ENCODE measurements at places on chromosomes 7 and 10.
A peak's percentile ranks its signal among the peaks of the same experiment; 100 is the strongest.

DNA sequence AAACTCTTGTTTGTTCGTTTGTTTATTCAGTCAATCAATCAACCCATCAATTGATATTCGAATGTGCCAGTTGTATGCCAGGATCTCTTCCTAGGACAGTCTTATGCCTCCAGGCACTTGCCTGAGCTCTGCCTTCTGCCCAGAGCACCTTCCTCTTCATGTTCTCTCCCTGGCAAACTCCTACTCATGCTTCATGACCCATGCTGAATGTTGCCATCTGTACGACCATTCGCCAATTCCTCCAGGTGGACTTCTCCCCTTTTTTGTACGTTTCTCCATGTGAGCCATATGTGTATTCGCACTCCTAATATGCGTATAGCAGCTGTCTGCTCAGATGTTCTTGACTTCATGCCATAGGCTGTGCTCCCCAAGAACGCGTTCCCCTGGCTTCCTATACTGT lies 142.7 kb downstream of the C10orf105 start:
- no peak for DNase-seq

- DNase-seq, result no peak
These were observed 63.3 kb downstream of the RASGEF1A start for GRCh38 chr10:43203448-43204041.

GRCh38 chr7:103936558-103936957 lies 52.9 kb downstream of the RELN start:
- no peak for DNase-seq

DNA sequence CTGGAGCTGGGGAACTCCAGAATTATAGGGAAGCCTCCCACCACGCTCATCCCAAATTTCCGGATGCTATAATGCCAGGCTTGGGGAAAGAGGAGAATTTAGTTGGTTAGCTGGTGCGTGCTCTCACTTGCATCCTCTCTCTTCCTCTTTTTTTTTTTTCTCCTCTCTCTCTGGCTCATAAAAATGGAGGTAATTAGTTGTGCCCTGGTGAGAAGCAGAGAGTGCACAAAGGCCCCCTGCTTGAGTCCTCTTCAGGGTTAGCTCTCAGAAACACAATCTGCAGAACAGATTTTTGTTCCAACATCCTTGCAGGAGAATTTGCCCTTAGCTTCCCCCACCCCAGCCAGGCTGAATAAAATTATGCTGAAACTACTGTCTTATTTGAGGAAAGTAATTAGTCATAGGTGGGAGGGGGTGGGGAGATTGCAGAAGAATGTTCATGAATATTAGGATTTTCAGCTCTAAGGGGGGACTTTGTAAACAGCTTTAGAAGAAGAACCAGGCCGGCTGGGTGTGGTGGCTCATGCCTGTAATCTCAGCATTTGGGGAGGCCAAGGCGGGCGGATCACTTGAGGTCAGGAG lies 7.6 kb downstream of the SERPINE1 start:
- no peak for DNase-seq

GRCh38 chr7:132708470-132708869 lies 132.2 kb upstream of the PLXNA4 start:
- no peak for DNase-seq

GRCh38 chr7:107387573-107388219 lies 82.2 kb upstream of the GPR22 start:
- no peak for DNase-seq

GRCh38 chr7:150446288-150446938 lies 4.0 kb upstream of the GIMAP8 start:
- no peak for DNase-seq

DNA sequence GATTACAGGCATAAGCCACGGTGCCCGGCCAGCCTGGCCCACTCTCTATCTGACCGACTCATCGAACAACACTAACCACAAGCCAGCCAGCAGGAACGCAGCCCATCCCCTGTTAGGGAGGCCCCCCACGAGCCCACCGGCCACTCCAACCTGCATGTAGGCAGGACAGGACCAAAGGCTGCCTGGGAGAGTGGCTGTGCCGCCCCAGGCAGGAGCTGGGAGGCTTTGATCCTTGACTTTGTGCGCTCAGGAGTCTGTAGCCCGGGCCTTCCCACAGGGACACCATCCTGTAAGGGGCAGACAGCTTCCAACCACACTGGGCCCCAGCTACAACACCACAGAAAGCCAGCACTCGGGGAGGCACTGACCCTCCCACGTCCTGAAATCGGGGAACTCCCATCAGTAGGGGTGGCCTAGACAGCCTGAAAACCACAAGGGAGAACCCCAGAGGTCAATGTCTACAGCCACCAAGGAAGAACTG lies 29.4 kb downstream of the GRID1 start:
- no peak for DNase-seq

GRCh38 chr7:1694611-1695511 lies 24.8 kb downstream of the ELFN1 start:
- no peak for DNase-seq

GRCh38 chr7:82521906-82522445 lies 78.4 kb upstream of the CACNA2D1 start:
- DNase-seq, result no peak

- DNase-seq, result no peak
These were observed 722.3 kb downstream of the KCNMA1 start for GRCh38 chr10:76915316-76915715.

GRCh38 chr7:130982160-130982638 lies 248.2 kb upstream of the KLF14 start:
- peak; percentile 45 for DNase-seq

- DNase-seq, result no peak
These were observed 91.4 kb downstream of the CDK13 start for GRCh38 chr7:40041456-40041855.

GRCh38 chr7:81604808-81605174 lies 165.1 kb downstream of the HGF start:
- DNase-seq, result no peak

DNA sequence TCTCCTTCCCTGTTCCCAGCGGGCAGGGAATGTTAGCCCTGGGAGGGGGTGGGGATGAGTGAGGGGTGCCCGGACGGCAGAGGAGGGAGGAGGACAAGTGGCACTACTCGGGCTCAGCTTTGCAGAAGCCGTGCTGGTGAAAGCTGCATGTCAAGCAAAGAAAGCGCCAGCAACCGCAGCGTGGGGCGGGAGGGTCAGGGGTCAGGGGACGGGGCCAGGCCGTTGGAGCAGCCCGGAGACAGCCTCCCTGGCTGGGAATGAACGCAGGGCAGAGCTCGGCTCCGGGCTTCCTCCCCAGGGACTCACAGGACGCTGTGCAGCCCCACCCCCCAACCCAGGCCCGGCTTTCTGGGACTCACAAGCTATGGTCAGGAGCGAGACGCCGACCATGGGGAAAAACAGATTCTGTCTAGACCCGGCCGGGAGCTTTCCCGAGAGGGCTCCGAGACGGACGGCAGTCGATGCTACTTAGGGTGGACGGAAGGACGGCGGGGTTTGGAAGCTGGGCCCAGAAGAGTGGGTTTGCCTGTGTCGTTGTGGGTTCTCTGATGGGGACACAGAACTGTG lies 113.4 kb downstream of the VIPR2 start:
- no peak for DNase-seq

- DNase-seq, result no peak
These were observed 92.2 kb upstream of the ZPBP start for GRCh38 chr7:50185208-50185607.

- DNase-seq, result no peak
These were observed 59.0 kb downstream of the EGFR start for GRCh38 chr7:55077561-55078410.

DNA sequence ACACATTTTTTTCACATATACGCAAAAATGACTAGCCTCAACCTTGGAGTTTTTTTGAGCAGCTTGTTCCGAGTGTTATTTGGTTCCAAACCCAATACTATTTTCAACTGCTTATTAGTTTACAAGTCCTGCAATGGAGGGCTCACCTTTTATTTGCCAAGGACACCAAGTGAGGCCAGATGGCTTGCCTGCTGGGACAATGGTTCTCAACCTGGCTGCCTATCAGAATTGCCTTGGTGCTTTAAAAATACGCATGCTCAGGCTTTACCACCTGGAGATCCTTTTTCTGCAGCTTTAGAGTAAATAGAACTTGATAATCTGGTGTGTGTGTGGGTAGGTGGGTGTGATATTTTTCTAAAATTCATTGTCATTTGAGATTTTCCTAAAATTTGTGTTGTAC lies 276.8 kb downstream of the MTERF1 start:
- no peak for DNase-seq

DNA sequence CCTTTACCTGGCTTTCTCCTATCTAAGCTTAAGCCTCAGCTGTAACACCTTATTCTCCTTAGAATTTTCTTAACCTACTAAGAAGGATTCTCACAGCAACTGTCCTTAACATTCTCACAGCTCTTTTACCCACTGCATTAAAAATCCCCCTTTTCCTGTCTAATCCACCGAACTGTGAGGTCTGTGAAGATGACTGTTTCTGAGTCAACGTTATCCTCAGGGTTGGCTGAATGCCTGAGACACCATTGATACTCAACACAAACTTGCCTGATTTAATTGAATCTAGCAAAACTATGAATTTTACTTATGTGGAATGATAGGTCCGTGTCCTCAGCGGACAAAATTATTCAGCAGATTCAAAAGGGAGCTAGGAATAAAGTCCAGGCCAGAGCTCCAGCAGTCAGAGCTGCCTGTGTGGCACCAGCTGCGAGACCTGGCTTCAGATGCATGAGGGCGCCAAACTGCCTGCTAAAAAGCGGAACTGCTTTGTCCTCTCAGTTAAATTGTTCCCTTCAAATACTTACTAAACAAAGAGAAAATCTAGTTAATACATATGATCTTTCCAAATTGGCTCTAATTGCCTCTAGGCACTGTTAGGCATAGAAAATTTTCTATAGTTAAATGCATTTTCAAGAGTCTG lies 33.4 kb upstream of the VWDE start:
- peak; percentile 5 for DNase-seq

DNA sequence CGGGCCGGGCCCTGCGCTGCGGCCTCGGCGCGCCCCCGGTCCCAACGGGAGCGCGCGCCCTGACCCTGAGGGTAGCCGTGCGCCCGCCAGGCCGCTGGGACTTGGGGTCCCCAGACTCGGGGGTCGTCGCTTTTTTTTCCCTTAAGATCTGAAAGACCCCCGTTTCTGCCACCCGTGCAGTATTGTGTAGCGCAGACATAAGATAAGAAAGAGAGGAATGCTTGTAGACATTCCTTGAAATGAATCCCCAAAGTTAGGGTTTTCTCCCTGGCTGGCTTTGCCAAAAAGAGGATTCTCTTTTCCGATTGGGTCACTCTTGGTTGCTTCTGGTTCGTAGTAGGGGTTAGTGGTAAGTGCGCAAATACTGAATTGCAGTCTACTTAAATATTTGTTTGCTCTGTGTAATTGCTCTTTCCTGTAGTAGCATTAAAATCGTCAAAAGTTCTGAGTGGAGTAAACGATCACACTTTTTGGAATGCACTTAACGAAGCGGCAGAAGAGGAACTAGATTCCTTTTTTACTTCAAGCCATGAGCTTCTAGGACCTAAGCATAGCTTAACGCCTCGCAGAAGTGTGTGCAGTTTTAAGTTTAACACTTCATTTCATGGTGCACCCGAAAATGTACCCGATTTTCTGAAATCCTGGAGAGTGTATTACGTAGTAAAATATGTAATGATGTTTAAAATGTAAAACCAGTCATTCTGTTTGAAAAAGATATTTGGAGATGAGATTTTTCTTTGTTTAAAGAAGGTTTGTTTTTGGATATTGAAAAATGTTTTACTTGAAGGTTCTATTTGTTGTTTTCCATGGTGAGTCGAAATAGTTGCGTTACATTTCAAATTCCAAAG lies 1.3 kb downstream of the CUL1 start:
- no peak for DNase-seq

GRCh38 chr10:130398090-130398994 lies 262.2 kb downstream of the GLRX3 start:
- no peak for DNase-seq

- DNase-seq, result no peak
These were observed 434.7 kb downstream of the TNS3 start for GRCh38 chr7:47147213-47147631.

DNA sequence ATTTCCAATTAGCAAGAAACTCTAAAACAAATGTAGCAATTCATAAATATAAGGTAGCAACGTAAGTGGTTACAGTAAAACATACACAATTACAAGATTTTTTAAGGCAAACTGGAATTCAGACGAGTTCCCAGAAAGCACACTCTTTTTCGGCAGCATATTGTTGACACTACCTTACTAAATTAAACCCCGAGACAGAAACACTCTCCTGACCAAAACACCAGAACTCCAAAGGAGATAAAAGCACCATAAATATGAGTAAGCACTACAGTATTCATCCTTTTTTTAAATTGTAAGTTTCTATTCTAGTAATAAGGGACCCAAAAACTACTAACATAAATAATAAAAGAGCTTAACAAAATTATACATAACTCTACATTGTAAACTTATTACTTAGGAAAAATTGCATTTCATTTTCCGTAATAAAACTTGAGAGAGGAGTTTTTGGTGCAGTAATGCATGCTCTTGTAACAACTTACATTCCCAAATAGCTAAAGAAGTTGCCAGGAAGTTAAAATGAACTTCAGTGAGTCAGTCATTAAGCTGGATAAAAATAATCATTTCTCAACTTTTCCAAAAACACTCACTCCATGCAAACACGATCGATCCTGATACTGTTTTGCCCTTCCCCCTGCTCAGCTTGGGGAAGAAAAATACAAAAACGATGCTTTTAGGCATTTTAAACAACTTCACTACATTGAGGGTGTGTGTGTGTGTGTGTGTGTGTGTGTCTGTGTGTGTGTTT lies 2.0 kb downstream of the PIP4K2A start:
- no peak for DNase-seq

- no peak for DNase-seq
These were observed 1.6 kb downstream of the C10orf143 start for GRCh38 chr10:130108934-130109604.

- no peak for DNase-seq
These were observed 18.5 kb upstream of the TRIM56 start for GRCh38 chr7:101066833-101067177.

DNA sequence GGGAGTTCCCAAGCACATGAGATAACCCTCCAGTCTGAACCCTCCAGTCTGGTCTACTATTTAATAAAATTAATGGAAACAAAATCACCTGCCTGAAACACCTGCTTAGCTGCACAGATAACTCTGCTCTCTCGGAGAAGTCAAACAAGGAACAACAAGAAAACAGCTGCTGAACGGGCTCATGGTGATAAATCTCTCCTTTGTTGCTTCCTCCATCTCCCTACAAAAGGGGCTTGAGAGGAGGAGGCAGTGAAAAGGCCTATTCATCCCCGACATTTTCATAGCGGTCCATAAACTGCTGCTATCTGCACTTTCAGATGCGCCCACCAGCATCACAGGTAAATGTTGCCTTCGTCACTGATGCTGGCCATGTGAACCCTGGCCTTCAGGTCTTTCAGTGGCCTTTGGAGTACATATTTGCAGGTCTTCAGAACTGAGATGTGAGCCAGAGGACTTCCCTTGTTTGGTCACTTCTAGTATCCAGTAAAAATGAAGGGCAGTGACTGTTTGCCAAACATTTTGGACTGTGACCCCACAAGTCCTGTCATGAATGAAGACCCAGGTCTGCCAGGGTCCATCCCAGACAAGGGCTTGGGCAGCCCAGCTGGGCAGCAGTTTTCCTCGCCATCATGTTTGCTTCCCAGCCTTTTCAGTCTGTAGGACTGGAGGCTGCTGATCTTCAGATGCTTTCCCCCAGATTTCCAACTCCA lies 15.9 kb downstream of the FKBP6 start:
- no peak for DNase-seq
